ENCODE measurements at places on chromosomes 4 and X.

GRCh38 chr4:170004651-170005295 lies 21.4 kb downstream of the MFAP3L start:
- peak; percentile 65 for DNase-seq

- DNase-seq = no peak
Measured at GRCh38 chrX:8126092-8126491, 45.0 kb downstream of the VCX2 start.

GRCh38 chrX:100477958-100478357 lies 67.9 kb upstream of the PCDH19 start:
- DNase-seq = no peak

DNA sequence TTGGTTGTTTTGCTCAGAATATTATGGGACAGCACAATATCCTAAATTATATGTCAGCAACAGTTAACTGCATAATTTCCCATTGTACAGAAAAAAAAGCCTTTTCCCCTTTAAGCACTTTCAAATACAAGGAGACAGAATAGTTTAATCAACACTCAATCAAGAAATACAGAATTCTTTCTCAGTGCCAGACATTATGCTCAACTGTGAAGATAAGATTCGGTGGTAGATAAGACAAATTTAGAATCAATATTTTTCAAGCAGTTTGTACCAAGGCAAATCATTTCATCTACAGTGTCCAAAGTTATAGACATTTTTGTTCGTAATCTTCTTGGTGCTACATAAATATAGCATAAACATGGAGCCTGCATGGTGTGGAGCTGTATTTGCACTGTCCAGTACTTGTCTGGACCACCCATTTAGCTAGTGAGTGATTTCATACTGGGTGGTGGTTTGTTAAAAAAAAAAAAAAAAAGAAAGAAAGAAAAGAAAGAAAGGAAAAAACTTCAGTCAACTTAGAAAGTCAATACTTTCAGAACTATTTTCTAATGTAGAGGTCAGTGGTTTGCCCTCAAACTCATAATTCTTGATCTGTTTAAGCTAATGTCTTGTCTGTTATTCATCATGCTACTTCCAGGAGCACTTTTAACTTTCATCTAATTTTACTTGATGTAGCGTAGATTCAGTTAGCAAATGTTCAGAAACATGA lies 522.9 kb downstream of the FAT4 start:
- DNase-seq = peak; percentile 62
